ENCODE measurements at places on chromosomes 2 and 18.

DNA sequence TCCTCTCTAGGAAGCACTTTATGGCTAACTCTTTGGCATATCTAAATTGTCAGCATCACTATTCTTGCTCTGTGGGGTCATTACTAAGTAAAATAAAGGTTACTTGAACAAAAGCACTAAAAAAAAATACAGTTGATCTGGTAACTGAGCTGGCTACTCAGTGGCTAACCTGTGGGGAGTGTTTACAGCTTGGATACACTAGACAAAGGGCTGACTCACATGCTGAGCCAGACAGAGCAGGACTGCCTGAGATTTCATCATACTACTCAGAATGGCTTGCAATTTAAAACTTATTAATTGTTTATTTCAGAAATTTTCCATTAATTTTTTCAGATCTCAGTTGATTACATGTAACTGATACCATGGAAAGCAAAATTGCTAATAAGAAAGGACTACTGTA lies 1690.4 kb upstream of the SLC39A10 start:
- no peak for DNase-seq

DNA sequence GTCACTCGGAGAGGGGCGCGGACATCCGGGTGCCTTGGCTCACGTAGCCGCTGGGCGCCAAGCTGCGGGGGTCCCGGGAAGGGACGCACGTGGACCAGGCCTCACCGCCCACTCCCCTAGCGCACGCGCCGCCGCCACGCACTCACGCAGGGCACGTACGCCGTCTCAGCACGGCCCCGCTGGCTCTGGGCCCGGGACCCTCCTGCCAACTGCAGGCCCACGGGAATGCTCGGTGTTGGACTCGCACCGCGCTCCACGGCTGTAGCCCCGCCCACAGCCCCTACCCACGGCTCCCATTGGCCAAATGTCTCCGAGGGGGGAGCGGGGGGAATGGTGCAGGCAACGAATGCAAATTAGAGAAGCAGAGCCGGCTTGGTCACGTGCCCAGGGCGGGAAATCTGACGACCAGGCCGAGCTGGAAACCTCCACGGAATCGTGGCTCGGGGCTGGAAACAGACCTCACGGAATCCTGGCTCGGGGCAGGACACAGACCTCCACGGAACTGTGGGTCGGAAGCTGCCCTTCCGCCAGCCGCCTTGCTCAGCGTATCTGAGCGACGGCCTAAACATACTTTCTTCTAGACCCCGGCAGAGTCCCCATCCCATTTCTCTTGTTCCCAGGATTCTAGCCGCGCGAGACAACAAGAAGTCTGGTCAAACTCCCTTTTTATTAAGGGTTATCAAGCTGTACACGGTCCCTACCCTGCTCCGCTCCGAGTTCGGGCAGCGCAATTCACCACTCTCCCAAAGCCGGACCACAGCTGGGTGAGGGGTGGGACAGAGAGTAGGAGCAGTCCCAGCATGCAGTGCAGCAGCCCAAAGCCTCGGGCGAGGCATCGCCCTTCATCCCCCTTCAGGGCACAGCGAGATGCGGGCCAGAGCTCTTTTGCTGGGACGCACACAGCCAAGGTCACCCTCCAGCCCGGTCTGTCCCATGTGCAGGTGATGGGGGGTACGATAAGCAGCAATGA lies at the start of gene ABCB6:
Gene ABCB6, minus strand, starts transcription at position 227 of the 970 bp plus-strand sequence. CDS start 285 bp downstream, outside the sequence.
- DNase-seq, result no peak

- DNase-seq, result no peak
Observed at GRCh38 chr2:15995603-15996002, 55.3 kb downstream of the MYCN start.

DNA sequence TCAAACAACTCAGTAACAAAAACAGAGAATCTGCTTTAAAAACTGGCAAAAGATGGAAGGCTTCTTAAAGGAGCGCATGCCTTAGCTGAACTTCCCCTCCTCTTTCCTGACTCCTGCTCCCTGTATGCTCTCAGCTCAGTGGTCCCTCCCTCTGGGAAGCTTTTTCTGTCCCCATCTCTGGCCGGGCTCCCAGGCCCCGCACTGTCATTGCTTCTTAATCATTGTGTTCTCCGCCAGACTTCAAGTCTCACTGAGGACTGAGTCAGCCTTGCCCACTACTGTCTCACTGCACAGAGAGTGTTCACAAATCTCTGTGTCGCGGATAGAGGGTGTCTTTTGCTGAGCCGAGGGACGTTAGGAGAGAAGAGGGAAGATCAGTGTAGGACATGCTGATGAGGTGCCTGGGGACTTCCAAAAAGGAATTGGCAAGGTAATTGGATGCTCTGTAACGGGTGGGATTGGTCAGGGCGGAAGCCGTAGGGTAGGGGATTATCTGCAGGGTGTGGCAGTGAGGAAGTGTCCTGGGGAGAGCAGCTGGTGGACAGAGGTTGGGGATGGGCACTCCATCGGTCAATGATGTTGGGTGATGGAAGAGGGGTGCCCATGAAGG lies 16.2 kb downstream of the TOGARAM2 start:
- DNase-seq, result no peak

- no peak for DNase-seq
Observed at GRCh38 chr2:134167015-134167414, 86.9 kb upstream of the MGAT5 start.

DNA sequence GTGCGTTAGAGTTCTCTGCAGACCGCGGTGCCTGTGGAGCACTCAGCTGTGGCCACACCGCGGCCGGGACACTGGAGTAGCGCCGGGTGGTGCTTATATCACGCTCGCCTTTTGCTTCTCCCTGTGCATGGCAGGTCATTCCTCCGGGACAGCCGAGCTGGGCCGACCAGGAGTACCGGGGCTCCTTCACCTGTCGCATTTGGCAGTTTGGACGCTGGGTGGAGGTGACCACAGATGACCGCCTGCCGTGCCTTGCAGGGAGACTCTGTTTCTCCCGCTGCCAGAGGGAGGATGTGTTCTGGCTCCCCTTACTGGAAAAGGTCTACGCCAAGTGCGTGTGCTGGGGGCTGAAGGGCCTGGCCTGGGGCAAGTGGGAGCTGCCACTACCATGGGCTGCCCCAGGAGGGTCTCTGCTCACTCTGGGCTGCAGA lies 4.2 kb downstream of the CAPN10 start:
- DNase-seq, result no peak

DNA sequence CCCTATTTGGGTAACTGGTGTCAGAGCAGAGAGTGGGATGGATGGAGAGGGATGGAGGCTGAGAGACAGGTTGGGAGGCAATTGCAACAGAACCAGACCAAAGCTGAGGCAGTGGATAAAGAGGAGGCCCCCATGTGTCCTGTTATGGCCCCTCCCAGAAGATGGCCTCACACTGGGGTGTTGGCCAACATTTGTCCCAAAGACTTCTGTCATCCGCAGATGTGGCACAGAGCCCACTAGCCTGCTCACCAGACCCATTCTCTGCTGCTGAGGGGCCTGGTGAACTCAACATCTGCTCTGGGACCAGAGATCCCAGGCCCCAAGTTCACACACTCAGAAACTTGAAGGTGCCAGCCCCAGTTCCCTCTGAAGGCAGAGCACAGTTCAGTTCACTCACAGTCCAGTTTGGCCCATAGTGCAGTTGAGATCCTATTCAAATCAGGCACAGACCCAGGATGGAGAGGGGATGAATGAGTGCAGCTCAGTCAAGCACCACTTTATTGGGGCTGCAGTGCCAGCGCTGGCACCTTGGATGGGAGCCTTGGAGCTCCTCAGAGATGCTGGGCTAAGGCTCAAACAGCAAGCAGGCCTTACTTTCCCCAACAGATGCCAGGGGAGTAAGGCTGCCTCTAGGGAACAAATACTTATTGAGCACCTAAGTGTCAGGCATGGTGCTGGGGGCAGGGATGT lies 189.2 kb downstream of the ZBTB7C start:
- DNase-seq, result no peak

- DNase-seq, result no peak
Observed at GRCh38 chr2:150485871-150486538, 1.5 kb downstream of the RND3 start.

DNA sequence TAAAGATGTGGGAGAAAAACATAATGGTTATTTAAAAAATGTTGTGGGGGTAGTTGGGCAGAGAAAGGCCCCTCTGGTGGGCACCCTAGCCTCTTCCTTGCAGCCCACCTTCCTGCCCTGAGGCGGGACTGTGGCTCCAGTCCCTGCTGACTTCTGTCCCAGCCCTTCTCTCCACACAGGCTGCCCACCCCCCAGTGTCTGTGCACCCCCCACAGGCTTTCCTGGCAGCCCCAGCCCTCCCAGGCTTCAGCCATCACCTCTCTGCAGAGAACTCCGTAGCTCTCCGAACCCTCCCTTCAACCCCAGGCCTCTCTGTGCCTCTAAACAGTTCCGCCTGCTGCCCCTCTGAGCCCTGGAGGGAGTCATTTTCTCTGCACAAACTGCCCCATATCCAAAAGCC lies 75.4 kb downstream of the DYSF start:
- no peak for DNase-seq

- DNase-seq, result no peak
Observed at GRCh38 chr2:25273985-25274535, 67.7 kb downstream of the DNMT3A start.

- DNase-seq, result no peak
Observed at GRCh38 chr2:5657231-5657630, 35.0 kb upstream of the SOX11 start.

- DNase-seq, result no peak
Observed at GRCh38 chr2:66692521-66693054, 257.7 kb downstream of the MEIS1 start.
